ENCODE measurements at places on chromosomes 5 and 9. TPM values are rescaled to one million over a fixed set of nuclear protein-coding genes. Genes with fewer than 3 reads are reported as not detected.

Gene EIF4E1B
- not detected for polyA plus RNA-seq

Gene ACSL6
- polyA plus RNA-seq: 0.48 TPM

Gene RNF183
- polyA plus RNA-seq: 0.49 TPM

GRCh38 chr9:71819115-71819739 is 50.9 kb upstream of the CEMIP2 start:
- no peaks in the 10 kb centered on the region for H3K36me3 ChIP-seq
- H3K4me1 ChIP-seq: peaks cover 5% of the 10 kb centered on the region
- DNase-seq: peak; percentile 50
- no peaks in the 10 kb centered on the region for H3K27me3 ChIP-seq

- H3K36me3 ChIP-seq: no peaks in the 10 kb centered on the region
- no peaks in the 10 kb centered on the region for H3K27me3 ChIP-seq
- H3K4me3 ChIP-seq: no peak overlapping the region
- H3K27ac ChIP-seq: no peak overlapping the region
- no peak for DNase-seq
Measured at GRCh38 chr5:93777620-93778019, 36.2 kb upstream of the POU5F2 start.

GRCh38 chr5:81779125-81779915 is 28.4 kb upstream of the SSBP2 start:
- DNase-seq: no peak
- no peaks in the 10 kb centered on the region for H3K4me1 ChIP-seq
- H3K27ac ChIP-seq: no peak overlapping the region
- no peaks in the 10 kb centered on the region for H3K36me3 ChIP-seq
- H3K27me3 ChIP-seq: no peaks in the 10 kb centered on the region

DNA sequence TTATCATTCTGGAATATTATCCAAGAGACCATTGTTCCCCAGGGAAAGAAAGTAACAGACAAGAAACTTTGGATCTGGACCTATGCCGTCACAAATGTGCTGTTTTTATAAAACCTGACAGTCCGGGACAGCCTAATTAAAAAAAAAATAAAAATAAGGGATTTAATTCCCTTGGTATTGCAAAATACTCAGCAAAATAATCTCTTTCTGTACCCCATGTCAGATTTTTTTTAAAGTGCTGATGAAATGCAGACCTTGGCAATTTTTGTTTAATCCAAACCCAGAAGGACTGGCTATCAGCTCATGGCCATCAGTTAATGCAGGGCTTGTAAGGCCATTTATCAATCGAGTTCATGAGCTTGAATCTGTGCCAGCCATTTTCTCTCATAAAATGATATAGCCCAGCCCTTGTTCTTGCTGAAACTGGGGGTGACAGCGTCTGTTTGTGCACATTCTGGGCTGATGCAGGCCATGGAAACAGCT is 162.7 kb upstream of the S1PR3 start:
- H3K27ac ChIP-seq: no peak overlapping the region
- H3K4me3 ChIP-seq: no peak overlapping the region
- no peaks in the 10 kb centered on the region for H3K36me3 ChIP-seq

DNA sequence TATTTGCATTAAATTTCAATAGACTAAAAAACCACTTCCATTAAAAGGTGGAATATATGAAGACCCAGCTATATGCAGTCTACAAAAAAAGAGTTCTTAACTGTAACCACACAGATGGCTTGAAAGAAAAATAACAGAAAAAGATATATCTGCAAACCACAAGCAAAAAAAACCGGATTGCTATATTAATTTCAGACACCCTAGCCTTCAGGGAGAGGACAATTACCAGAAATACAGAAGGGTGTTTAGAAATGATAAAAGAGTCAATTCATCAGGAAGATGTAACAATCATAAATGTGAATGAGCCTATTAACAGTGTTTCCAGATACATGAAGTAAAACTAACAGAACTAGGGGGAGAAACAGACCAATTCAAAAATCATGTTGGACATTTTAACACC is 56.9 kb upstream of the SMIM23 start:
- no peak overlapping the region for H3K27ac ChIP-seq
- no peak overlapping the region for H3K4me3 ChIP-seq
- H3K4me1 ChIP-seq: no peaks in the 10 kb centered on the region
- no peak for DNase-seq
- H3K27me3 ChIP-seq: no peaks in the 10 kb centered on the region

DNA sequence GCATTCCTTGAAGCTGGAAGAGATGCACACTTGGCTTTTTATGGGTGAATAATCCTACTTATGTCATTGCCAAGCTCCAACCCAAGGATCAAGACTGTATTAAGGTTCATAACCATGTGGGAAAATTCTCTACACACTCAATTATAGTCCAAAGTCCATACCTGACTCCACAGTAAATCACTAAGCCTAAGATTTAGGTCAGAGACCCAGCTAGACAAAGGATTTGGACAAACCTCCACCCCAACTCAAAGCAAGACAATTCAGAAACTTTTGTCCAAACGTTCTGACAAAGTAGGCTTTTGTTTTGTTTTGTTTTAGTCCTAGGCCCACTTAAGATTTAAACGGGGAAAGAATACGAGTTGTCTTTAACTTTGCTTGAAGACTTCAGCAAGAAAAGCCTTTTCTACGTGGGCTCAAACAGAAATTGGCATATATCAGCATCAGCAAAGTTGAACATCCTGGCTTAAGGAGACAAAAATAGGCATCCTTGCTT is 1.7 kb downstream of the MEGF9 start:
- no peak for DNase-seq
- peaks cover 20% of the 10 kb centered on the region for H3K27me3 ChIP-seq
- no peaks in the 10 kb centered on the region for H3K4me1 ChIP-seq
- H3K36me3 ChIP-seq: no peaks in the 10 kb centered on the region

- no peak overlapping the region for H3K4me3 ChIP-seq
- H3K4me1 ChIP-seq: no peaks in the 10 kb centered on the region
- DNase-seq: no peak
- no peak overlapping the region for H3K27ac ChIP-seq
- H3K36me3 ChIP-seq: no peaks in the 10 kb centered on the region
Measured at GRCh38 chr5:173451651-173452050, 123.4 kb upstream of the STC2 start.

- no peaks in the 10 kb centered on the region for H3K27me3 ChIP-seq
- no peak overlapping the region for H3K27ac ChIP-seq
- H3K4me3 ChIP-seq: no peak overlapping the region
- no peak for DNase-seq
Measured at GRCh38 chr9:114203410-114204140, 48.2 kb downstream of the COL27A1 start.

GRCh38 chr9:134571946-134572917 is 69.4 kb upstream of the COL5A1 start:
- no peaks in the 10 kb centered on the region for H3K27me3 ChIP-seq
- H3K4me3 ChIP-seq: no peak overlapping the region
- peaks cover 16% of the 10 kb centered on the region for H3K4me1 ChIP-seq
- DNase-seq: no peak
- H3K27ac ChIP-seq: no peak overlapping the region
- H3K36me3 ChIP-seq: no peaks in the 10 kb centered on the region

- peaks cover 2% of the 10 kb centered on the region for H3K4me1 ChIP-seq
- no peaks in the 10 kb centered on the region for H3K36me3 ChIP-seq
- H3K27ac ChIP-seq: no peak overlapping the region
Measured at GRCh38 chr5:132472431-132472830, 18.1 kb downstream of the IRF1 start.

DNA sequence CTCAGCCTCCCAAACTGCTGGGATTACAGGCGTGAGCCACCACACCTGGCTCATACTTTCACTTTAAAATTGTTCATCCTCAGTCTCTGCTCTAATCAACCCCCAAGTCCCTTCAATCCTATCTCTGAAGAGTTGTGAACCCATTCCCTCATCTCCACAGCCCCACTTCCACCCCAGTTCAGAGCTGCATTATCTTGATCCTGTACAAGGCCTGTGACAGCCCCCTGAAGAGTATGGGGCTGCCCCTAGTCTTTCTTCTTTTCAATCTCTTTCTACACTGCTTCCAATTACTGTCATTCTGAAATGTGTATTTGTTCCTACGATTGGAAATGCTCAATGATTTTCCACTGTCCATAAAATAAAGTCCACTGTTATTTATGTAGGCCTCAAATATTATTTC is 588.3 kb downstream of the RAB3C start:
- H3K27ac ChIP-seq: no peak overlapping the region
- H3K27me3 ChIP-seq: no peaks in the 10 kb centered on the region
- no peaks in the 10 kb centered on the region for H3K36me3 ChIP-seq
- H3K4me1 ChIP-seq: peaks cover 3% of the 10 kb centered on the region
- H3K4me3 ChIP-seq: no peak overlapping the region

Data from cardiac muscle cell (in vitro differentiated cells and primary cell).